ENCODE measurements at places on chromosomes 3 and 15.

DNA sequence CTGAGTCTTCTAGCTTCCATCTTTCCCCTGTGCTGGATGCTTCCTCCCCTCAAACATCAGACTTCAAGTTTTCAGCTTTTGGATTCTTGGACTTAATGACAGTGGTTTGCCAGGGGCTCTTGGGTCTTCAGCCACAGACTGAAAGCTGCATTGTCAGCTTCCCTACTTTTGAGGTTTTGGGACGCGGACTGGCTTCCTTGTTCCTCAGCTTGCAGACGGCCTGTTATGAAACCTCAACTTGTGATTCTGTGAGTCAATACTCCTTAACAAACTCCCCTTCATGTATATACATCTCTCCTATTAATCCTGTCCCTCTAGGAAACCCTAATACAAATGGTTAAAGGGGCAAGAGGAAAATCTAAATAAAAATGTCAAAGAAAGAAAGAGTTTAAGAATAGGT lies 100.1 kb downstream of the ABI3BP start:
- DNase-seq, result no peak

DNA sequence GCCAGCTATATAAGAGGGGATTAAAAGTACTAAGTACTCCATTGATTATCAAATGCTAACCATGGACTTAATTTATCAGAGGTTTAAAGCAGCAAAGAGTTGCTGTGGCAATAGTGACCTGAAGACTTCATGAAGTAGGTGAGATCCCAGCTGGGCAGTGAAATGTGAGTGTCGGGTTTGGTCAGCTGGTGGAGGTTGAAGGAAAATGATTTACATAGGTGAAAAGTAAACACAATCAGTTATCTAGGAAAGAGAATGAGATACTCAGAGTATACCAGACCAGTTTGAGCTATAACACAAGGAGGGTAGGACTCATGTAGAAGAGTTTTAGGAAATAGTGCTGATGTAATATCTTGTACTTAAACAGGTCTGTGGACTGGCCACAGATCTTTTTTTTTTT lies 16.5 kb upstream of the FBXO22 start:
- DNase-seq, result no peak

DNA sequence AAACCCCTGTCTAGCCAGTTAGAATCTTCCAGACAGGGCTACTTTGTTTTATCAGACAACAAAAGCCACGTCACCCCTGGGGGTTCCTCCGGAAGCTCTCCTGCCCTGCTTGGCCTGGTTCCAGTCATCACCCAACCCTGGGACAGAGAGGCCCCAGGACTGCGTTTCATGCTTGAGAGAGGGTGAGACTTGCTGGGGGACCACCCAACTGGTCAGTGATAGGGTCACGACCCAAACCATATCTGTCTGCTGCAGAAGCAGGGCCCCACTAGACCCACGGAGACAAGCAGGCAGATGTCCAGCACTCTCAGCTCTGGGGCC lies 1.2 kb downstream of the NT5DC2 start:
- no peak for DNase-seq

GRCh38 chr3:40312661-40313226 lies 3.2 kb downstream of the EIF1B start:
- no peak for DNase-seq

DNA sequence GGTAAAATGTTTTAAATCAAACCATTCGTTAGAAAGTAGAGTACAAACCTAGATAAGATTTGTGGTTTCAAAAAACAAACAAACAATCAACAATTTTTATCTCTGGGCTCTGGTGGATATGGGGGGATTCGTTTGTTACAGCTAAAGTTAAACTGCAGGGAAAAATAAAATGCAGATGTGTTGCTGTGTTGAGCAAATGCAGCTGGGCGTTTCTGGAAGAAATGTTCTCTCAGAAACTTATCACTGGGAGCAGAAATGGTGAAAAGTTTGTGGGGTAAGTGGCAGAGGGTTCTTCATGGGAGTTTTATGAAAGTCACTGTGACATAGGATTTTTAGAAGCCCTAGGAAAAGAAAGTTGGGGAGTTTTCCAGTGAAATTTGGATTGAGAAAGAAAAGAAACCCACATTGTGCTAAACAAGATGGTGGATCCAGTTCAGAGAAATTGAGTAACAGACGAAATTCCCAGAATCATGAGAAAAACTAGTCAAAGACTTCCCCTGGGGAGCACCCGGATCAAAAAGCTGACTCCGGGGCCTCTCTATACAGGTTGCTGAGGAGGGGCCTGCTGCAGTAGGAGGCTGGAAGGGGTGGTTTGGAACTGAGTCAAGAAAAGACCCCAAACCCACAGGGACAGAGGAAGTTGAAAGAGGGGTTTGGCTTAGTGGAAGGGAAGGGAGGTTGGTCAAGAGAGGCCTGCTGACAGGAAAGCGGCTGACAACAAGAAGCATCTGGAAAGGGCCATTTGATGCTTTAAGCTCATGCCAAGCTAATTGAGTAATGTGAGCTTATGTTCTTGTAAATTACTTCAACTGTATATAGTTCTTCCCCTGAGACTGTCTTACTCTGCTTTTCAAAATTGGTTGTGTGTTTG lies 108.7 kb downstream of the RARB start:
- no peak for DNase-seq

GRCh38 chr3:152314677-152315353 lies 46.1 kb downstream of the MBNL1 start:
- DNase-seq, result no peak

DNA sequence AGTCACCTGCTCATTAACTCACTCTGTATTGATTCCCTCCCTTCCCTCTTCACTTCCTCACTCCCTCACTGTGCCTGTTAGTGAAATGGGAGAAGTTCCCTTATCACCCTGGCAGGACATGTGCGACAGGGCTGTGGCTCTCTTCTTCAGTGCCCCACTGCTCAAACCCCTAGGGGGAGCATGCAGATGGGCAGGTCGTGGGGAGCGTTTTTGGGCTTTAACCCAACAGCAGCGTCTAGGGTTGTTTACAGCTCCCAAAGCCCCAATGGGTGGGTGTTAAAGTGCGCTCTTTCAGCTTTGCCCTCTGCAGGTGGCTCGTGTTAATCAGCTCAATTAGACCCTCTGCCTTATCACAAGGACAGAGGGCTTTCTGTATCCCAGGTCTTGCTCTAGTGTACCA lies 447.8 kb upstream of the PROK2 start:
- no peak for DNase-seq

DNA sequence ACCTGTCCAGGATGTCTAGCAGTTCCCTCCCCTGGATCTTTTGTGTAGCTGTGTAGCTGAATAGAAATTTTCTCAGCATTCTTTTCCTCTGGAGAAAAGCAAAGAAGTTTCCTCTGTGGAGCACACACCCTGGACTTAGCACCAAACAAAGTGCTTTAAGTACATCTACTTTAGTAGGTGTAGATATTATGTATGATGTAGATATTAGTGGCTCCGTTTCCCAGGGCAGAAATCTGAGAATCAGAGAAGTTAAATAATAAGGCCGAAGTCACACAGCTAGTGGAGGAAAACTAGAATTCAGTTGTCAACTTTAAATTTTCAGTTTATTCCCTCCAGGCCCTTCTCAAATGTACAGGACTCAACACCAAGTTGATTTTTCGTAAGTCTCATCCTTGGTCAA lies 401.7 kb upstream of the NR2F2 start:
- DNase-seq, result no peak

DNA sequence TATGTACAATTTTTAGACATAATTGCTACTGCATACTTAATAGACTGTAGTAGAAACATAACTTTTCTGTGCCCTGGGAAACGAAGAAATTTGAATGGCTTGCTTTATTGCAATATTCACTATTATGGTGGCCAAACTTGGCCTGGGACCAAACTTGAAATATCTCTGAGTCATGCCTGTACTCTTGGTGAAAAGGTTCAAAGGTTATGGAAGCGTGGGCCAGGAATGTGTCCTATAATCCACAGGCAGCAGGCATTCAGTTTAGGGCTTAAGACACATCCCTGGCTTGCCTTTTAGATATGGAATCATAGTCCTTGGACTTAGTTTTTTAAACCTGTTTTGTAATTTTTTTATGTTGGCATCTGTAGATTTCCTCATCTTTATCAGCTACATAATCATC lies 124.3 kb downstream of the LRIG1 start:
- DNase-seq, result no peak

GRCh38 chr15:84835661-84836337 lies 18.6 kb downstream of the ALPK3 start:
- DNase-seq, result no peak

DNA sequence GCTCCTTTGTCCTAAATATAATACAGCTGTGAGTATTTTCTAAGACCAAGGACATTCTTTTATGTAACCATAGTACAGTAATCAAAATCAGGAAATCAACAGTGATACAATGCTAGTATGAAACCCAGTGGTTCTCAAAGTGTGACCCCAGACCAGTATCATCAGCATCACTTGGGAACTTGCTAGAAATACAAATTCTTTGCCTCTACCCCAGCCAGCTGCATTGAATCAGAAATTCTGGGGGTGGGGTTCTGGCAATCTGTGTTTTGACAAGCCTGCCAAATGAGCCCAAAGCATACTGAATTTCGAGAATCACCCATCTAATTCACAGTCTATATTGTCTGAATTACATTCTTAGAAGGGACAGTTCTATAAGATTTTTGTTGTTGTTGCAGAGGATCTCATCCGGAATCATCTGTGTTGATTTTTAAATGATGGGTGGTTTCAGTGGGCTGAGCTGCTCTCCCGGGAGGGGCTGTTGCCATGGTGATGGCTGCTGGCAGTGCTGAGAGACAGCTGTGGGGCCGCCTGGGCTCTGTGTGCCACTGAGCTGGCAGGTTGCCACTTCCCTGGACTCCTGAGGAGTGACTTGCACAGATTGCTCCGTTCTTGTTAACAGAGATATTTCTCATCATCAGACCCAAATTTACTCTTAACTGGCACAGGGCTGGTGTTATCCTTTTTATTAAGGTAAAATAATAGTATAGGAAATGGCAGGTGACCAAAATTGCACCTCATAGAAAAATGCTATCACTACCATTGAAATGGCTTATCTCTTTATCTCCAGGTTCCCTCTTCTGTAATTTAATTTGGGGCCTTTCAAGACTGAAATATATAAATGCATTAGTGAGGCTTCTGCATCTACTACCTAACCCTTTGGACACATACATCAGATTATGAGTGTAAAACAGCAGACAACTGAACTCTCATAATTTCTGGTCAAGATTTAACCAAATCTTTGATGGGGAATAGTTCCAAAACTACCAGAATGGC lies 56.5 kb downstream of the NEK11 start:
- no peak for DNase-seq

GRCh38 chr3:122458992-122459391 lies 43.1 kb upstream of the WDR5B start:
- no peak for DNase-seq

DNA sequence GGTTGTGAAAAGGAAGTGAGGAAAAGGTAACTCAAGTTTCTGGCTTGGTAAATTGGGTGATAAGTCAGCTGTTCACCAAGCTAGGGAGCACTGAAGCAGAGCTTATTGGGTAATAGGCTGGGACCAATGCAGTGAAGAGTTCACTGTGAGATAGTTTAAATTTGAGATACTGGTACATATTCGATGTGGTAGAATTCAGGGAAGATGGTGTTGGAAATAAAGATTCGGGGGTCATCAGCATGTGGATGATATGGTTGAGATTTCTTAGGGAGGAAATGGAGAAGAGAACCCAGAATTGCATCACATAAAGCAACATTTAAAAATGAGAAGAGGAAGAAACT lies 16.9 kb downstream of the MME start:
- no peak for DNase-seq

DNA sequence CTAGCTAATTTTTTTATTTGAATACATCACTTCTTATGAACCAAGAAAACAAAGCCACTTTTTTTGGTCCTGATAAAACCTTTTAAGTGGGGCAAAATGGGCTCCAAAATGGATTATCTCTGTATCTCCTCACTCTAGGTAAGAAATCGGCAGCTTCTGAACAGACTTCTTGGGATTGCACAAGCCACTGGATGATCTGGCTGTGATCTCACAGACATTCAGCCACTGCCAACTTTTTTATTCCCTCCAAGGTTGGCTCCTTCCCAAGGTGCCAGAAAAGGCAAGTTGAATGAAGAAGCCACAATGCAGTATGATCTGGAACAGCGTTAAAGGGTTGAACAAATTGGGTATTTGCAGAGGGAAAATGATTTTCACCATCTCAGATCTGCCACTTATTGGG lies 73.2 kb downstream of the PRICKLE2 start:
- no peak for DNase-seq

GRCh38 chr3:53754325-53754724 lies 91.9 kb downstream of the CHDH start:
- DNase-seq, result no peak

GRCh38 chr3:126649556-126650092 lies 5.3 kb downstream of the TXNRD3 start:
- DNase-seq, result no peak

DNA sequence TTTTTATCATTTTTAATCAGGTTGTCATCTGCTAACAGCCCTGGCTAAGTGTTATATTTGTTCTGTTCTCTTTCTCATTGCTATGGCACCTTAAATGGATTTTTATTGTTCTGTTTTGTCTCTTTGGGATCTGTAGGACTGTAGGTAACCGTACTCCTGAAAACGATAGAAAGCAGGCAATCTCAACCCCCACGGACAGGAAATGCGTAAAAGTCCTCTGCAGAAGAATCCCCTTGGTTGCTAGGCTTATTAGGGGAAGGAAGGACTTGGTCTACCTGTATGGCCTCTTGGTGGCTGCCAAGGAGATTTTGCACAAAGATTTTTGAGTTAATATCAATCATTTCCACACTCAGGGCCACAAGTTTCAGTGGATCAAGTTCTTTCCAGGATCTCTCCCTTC lies 571.9 kb upstream of the ZNF385D start:
- no peak for DNase-seq

DNA sequence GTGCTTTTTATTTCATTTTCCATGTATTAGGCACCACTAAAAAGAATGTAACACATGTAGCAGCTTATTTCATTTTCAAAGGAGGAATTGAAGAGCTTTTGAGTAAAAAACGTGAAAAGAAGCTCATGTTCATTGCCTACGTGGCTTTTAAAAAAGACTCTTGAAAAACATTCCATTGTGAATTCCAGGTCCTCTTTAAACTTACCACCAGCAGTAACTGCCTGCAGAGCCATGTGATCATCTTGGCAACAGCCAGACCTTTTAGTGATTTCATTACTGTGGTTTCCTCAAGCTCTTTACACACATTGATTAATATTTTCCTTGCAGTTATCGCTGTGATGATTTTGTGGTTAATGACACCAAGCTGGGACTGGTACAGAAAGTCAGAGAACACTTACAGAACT lies 43.8 kb upstream of the FBXL22 start:
- DNase-seq, result no peak

- no peak for DNase-seq
Measured at GRCh38 chr15:69304182-69304545, 5.5 kb downstream of the PAQR5 start.

DNA sequence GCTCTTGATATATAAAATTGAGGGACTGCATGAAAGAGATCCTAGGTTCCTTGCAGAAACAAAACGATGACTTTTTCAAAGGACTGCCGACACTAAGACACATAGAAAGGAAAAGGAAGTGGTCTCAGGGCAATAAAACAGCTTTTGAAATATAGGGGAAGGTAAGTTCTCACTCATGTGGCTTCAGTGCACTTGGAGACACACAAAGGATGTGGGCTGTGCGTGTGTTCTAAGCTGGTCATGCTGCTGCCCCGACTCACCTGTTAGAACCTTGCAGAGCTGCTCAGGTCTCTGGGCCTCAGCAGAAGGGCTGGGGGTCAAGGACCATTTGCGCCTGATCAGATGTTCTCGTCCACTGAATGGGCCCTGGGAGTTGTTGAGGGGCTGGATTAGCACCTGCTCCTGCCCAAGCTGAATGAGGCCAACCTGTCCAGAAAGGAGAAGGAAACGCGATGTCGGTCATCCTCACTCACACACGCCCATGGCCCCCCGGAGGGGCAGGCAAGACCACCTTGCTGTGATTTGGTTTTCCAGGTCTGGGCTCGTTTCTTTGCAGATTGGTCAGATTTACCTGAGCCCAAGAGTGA lies 11.1 kb downstream of the ADAMTS17 start:
- DNase-seq, result no peak

Data from stimulated activated CD4-positive, alpha-beta T cell treated with anti-CD3 and anti-CD28 coated beads, Interleukin-1b, Interleukin-23, amount 100 ng/mL, for 24 hours (primary cell).